CD4-positive, alpha-beta T cell treated with Interleukin-4 for 1 hour (primary cell): ENCODE measurements at places on chromosomes 16 and 17.

DNA sequence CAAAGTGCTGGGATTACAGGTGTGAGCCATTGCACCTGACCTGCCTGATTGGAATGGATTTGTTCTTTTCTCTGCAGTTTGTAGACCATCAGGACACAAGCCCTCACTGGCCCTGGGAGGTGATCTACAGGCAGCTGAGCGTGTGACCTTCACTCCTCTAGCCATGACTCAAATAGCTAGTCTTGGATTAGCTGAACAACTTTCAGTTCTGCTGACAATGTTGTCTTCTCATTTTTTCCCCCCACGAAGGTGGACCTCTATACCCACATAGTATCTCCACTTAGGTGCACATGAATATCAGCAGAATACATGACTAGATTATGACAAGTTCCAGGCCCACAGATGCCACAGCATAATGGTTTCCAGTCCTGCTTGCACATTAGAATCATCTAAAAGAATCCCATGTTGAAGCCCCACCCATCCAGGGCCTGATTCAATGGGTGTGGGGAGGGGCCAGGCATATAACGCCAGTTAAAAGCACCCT, 36.8 kb downstream of the HS3ST3B1 start:
- no peak for DNase-seq

DNA sequence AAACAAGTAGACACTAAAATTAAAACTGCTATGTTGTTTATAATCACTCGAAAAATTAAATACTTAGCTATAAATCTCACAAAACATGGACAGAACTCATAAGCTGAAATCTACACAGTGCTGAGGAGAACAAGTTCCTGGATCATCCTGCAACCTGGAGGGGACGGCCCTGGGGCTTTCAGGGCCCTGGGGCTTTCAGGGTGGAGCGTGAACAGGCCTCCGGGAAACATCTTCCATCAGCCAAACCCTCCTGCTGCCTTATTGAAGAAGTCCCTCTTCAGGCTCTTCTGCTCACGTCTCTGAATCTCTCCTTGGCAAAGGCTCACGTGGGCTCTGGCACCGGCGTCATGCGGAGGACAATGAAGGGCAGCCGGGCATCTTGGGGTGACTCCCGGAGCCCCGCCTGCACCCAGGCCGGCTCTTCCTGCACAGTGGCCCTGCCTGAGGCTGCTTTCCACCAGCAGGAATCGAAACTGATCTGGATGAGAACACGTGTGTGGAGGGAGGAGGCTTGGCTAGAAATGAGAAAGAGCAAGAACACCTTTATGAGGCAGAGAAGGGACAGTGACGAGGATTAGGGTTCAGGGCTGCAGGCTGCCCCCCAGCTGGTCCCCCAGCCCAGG, 127.3 kb downstream of the CDRT15L2 start:
- no peak for DNase-seq

GRCh38 chr17:50841949-50842354, 6.6 kb downstream of the WFIKKN2 start:
- DNase-seq, result peak; percentile 56

DNA sequence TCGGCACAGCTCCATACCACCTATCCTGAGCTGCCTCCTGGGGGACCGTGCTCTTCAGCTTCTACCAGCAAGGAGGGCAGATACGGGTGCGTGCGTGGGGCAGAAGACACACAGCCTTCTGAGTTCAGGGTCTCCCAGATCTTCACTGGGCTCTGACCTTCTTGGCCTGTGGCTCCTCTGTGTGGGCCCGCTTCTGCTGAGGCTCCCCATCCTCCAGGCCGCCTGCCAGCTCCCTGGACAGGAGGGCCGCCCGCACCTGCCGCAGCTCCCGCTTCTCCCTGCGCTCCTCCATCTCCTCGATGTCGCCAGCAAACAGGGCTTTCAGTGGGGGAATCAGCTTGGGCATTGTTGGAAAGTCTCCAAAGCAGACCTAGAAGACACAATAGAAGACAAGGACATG, 25.2 kb downstream of the ELAC2 start:
- no peak for DNase-seq

GRCh38 chr17:83203073-83203471, 123.7 kb downstream of the METRNL start:
- DNase-seq, result peak; percentile 82

GRCh38 chr17:35185849-35186248, 8.3 kb downstream of the SLC35G3 start:
- no peak for DNase-seq
